Stimulated activated CD8-positive, alpha-beta memory T cell treated with anti-CD3 and anti-CD28 coated beads, Interleukin-15, amount 100 ng/mL, for 4 hours (primary cell): ENCODE measurements at places on chromosomes 2 and 18.

GRCh38 chr2:77169426-77169825 lies 352.8 kb downstream of the LRRTM4 start:
- no peak for DNase-seq

- DNase-seq, result no peak
Measured at GRCh38 chr2:69380072-69380917, 6.7 kb downstream of the GFPT1 start.

DNA sequence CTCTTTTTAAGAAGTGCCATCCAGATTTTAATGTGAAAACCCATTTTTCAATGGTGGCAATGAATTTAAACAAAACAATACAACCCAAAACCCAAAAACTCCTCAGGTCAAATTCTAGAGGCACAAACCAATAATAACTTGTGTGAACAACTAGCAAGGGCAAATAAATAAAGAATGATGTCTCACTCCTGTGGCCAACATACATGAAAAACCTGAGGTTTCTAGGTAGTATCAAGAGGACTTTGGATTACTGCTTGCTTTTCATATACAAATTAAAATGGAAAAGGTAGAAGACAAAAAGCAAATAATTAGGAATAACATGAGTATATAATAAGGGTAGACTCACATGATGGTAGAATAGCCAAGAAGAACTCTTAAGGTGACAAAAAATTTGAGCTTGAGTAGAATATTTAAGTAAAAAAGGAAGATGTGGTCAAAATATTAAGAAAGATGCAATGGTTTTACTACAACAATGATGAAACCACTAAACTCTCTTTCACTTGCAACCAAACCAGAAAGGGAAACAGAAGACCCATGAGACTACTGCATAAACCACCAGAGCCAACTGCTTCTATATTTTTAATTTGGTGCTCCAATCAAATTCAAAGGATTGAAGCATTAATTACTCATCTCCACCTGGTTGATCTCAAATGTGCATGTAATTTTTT lies 53.5 kb downstream of the DARS1 start:
- DNase-seq, result no peak

DNA sequence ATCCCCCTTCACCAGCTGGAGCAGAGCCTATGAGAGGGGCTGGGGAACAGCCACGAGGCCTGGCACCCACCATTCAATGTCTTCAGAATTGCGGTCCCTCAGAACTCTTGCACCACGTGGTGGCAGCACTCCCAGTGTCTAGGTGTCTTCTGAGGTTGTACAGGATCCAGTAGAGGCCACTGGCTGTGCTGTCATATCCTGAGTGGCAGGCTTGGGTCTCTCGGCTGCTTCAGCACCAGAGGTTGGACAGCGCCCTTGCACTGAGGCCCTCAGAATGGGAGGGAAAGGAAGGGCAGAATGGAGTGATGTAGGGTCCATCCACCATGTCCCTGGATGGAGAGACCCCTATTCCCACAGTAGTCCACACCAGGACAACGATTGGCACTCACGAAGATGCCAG lies 112.0 kb upstream of the TEKT4 start:
- no peak for DNase-seq

DNA sequence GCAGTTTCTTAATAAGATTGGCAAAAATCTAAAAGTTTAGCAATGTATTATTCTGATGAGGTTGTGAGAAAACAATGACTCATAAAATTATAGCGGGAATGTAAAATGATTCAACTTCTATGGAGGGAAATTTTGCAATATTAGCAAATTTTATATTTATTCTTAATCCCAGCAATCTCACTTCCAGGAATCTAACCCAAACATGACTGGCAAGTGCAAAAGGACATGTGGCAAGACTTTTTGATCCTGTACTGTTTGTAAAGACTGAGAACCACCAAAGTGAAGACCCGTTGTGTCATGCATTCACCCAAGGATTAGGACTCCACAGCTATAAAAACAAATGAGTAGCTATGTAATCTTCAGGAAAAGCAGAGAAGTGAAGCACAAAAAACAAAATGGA lies 234.8 kb upstream of the KYNU start:
- no peak for DNase-seq

GRCh38 chr2:101807242-101807641 lies 109.7 kb downstream of the MAP4K4 start:
- DNase-seq, result no peak
